Stimulated activated CD8-positive, alpha-beta memory T cell treated with anti-CD3 and anti-CD28 coated beads, Interleukin-4, amount 100 ng/mL, for 4 hours (primary cell): ENCODE measurements at places on chromosomes 16 and 17.
A peak's percentile ranks its signal among the peaks of the same experiment; 100 is the strongest.

GRCh38 chr17:30346221-30346795 lies 12.5 kb upstream of the TMIGD1 start:
- no peak for DNase-seq

DNA sequence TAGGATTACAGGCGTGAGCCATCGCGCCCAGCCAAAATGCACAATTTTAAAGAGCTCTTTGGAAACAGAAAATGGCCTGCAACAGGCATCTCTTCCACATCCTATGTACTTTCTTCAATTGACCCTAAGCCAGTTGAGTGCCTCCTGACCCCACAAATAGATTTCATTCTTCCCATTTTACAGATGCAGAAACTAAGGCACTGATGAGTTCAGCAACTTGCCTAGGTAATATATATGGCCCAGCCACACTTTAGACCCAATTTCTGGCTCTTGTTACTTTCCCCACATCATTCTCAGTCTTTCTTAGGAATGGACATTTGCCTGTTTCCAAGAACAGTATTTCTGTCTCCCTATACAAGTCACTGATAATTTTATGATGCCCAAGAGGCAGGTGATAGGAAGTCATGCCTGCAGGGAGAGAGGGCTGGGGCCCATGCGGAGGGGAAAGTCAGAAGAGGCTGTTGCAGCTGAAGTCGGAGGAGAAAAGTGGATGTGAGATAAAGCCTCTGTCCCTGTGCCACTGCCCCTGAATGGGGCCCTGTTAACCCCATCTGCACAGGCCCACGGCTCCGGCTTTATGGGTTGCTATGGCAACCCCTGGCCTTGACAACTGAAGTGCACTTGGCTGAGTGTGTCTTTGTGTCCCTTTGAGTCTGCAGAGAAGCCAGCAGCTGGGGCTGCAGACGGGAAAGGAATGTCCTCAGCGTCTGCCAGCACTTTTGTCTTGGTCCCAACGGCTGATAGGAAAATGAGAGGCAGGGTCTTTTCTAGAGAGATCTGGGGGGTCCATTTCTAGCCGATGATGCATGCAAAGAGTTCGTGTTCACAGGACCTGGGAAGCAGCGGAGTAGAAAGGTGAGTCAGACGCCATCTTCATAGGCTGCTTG lies 45.9 kb downstream of the ABAT start:
- DNase-seq, result no peak

- no peak for DNase-seq
Measured at GRCh38 chr17:81401723-81402529, 6.7 kb downstream of the BAHCC1 start.

DNA sequence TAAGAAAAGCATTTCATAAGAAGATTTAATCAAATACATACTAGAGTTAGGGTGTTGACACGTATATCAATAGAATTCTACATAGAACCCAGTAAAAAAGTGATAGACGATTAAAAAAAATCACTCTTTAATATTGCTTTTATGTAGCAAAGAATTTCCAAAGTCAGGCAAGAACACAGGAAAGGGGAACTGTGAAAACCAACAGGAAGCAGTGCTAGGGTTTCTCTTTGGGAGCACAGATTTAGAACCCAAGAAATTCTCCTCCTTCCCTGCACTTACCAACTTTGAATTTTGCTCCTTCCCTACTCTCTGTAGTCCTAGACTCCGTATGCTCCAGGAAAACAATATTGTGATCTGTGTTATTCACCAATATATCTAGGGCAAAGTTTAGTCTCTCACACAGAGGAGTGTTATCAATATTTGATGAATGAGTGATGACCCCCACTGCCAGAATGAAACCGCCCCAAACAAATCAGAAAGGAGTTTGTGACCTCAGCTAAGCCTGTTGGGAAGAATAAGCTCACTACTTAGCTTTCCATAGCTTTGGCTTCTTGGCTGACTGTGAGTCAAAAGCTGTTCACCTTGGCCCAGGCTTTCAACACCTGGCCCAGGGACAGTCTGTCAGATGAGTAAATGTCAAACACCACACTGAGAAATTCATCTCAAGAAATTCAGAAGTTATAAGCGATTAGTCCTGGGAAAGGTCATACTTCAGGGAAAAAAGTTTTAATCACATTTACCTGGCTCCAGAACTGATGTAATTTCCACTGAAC lies 8.6 kb downstream of the RFWD3 start:
- no peak for DNase-seq

DNA sequence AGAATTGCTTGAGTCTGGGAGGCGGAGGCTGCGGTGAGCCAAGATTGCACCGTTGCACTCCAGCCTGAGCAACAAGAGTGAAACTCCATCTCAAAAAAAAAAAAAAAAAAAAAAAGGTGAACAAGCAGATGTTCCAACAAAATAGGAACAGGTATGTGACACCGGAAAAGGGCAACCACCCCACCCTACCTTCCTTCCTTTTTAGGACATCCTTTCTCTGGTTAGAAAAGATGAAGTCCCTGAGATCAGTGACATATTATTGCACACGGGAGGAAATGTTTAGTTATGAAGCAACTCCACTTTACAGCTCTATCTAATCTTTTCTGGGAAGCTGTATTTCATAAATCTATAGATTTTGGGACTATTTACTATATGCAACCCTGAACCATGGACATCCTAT lies 114.2 kb upstream of the MON1B start:
- DNase-seq, result no peak

- no peak for DNase-seq
Measured at GRCh38 chr17:4947010-4947410, 1.3 kb downstream of the PFN1 start.

DNA sequence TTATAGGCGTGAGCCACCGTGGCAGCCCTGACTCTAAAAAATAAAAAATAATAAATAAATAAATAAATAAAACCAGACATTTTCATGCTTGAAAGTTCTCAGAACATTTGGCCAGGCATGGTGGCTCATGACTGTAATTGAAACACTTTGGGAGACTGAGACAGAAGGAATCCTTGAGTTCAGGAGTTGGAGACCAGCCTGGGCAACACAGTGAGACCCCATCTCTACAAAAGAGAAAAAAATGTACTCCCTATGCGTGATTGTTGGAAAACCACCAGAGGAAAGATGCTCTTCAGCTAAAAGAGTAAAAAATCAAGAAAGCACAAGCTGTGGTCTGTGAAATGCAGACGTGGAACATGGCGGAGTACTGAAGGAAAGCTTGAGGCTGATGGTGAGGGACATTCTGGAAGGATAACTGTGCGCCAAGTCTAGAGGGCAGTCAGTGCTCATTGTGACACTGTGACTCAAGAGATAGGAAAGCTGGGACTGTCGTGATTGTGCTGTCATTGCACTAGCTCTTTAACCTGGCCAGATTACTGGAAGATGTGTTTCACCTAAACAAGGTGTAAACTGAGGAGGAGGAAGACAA lies 4.2 kb upstream of the PRSS27 start:
- no peak for DNase-seq

DNA sequence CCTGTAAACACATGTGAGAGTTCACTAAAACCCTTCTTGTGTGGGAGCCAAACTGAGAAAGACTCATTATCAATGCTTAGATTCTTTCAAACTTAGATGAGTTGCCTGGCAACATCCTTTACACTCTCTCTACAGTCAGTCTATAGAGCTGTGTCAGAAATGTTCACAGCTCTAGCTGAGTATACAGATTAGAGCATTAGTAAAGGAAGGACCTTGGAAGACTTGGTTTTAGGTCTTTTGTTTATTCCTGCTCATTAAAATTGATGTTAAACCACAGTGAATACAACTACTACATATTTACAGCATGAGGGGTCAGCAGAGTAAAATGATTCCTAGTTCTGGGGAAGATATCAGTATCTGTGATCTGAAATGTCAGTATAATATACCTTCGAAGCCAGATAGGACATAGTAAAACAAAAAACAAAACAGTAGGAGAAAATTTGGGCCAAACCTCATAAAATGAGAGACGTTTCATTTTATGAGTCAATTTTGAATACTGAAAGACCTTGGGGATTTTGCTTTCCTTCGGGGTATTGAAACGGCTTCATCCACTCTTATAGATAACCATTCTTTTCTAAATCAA lies 186.0 kb downstream of the TANC2 start:
- DNase-seq, result no peak

DNA sequence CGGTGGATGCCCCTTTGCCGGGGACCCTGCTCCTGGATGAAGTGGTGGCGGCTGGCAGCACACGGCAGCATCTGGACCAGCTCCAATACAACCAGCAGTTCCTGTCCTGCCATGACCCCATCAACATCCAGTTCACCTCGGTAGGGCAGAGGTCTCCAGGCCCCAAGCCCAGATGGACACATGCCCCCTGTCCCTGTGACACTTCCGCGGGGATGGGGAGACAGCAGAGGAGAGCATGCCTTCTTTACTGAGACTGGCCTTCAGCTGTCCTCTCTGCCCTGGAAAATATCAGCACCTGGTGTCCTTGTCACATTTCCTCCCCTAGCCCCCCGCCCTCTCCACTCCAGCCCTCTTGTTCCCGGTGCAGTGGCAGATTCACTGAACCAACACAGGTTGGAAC lies 6.2 kb downstream of the CHAD start:
- no peak for DNase-seq

- DNase-seq, result no peak
Measured at GRCh38 chr16:78122774-78123315, 23.4 kb downstream of the WWOX start.

DNA sequence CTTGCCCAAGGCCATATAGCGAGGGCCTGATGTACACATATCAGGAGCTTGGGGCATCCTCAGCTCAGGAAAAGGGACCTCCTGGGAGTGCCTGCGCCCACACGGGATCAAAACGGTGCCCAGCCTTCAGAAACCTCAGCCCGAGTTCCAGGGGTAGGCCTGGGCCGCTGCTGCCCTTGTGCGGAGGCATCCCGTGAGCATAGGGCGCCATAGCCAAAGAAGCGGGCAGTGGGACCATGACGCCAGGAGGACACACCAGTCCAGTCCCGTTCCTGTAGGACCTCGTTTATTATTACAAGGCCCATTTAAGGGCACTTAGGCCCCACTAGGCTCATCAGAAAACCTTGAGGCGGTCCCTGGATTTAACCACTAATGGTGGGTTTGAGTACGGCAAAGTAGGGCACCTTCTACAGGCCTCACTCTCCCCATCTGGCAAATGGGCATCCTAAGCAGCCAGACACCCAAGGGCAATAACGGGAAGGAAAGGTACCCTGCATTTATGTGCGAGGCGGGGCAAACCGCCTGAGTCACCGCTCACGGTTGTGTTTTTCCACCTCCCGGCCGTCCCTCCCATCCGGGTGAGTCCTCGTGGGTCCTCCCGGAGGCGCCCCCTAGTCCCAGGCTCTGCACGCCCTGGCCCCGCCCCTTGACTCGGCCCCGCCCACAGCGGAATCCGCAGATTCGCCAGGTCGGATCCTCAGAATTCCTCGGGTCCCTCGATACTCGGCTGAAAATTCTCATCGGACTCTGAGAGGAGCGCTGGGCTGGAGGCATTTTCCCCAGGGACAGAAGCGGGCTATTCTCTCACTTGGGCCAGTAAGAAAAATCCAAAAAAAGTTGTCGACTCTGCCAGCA lies 726 bp upstream of the SETD1A start:
- peak; percentile 83 for DNase-seq

DNA sequence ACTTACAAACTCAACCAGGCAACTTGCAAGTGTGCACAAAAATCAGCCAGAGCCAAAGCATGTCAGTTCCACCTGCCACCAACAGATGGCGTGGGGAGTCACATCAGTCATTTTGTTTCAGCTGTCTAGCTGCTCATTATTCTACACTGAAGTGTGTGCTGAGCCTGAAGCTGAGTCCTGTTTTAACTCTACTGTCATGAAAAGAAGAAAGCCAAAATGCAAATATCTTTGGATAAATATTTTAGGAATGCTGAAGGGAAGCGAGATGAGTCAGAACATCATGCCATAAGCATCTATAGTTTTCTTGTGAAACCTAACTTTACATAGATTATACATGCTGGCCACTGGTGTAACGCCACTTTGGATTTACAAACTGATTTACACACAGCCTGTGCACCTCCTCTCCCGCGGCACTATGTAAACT lies 172.6 kb downstream of the CDK5R1 start:
- peak; percentile 48 for DNase-seq

- DNase-seq, result no peak
Measured at GRCh38 chr17:74759243-74759801, 10.9 kb downstream of the NHERF1 start.

DNA sequence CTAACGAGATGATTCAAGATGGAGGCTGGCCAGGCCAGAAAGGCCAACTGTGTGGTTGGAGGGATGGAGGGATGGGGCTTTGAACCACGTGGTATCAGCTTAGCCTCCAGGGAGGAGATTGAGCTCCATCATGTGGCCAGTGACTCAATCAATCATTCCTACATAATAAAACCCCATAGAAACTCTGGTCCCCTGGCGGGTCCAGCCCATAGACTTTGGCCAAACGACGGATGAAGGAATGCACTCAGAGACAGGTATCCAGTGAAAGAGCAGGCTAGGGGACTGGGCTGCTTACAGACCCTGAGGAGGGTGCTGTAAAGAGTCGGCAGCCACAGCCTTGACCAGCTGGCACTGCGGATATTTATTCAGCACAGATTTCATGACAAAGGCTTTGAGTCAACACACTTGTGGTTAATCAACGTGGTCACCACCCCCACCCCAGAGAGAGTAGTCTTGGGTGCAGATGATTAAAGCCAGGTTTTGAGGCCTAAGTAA lies 308.7 kb upstream of the TNRC6C start:
- no peak for DNase-seq

DNA sequence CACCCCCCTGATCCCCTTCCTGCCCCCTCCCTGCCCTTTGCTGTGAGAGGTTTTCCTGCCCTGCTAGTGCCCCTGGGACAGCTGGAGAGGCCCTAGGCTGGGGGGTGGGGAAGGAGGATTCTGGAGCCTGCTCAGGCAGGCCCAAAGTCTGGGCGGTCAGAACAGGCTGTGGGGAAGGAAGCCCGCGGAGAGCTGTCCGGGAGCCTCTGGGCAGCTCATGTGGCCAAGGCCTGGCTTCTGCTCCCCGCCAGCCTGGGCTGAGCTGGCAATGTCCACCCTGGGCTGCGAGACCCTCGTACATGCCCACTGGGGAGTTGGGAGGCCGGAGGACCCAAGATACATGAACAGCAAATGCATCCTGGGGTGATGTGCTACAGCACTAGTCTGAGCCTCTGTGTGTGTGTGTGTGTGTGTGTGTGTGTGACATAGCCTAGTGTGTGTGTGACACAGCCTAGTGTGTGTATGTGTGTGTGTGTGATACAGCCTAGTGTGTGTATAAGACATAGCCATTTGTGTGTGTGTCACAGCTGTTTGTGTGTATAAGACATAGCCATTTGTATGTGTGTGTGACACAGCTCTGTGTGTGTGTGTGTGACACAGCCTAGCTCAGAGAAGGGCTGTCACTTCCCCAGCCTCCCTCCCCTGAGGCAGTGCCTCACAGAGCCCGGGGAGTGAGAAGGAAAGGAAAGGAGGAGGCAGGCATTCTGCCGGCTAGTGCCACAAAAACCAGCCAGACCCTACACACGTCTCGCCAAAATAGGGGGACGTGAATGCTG lies 201.4 kb upstream of the CIBAR2 start:
- DNase-seq, result no peak

DNA sequence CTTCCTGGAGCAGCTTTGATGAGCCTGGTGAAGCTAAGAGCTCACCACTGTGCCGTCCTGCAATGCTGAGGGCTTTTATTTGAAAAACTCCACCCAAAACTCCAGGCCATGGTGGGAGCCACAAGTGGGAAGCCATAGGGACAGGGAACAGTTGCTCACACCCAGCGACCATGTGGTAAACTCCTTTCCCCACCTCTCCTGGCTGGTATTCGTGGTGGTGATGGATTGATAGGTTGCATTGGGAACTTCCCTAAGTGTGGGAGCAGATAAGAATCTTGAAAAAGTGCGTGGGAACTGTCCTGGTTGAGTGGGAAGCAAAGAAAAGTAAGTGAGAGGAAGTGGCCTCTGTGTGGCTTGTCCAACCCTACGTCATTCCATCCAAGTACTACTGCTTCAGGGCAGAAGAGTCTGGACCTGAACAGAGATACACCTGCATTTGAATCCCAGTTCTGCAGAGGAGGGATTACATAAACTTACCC lies at the start of gene CCL1:
Gene CCL1 (minus strand): TSS at position 51 of the 479 bp plus-strand sequence. CDS start 72 bp downstream, outside the sequence.
- DNase-seq, result no peak
